ENCODE measurements at places on chromosomes 2 and 18.

DNA sequence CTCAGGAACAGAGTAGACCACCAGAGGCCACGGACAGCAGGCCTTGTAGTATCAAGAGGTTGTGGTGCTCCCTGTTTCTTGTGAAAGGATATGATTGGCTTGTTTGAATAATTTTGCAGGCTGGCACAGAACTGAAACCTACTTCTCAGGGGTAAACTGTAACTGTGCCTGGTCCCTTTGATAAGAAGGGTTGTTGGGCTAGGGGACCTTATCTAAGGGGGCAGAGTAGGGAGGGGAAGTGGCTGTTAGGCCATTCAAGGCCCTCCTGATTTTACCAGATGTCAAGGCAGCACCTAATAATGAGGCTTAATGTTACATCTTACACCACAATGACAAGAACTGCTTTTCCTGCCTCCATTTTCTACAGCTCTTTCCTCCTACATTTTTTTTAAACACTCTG is 45.6 kb downstream of the GPR39 start:
- no peak for DNase-seq

DNA sequence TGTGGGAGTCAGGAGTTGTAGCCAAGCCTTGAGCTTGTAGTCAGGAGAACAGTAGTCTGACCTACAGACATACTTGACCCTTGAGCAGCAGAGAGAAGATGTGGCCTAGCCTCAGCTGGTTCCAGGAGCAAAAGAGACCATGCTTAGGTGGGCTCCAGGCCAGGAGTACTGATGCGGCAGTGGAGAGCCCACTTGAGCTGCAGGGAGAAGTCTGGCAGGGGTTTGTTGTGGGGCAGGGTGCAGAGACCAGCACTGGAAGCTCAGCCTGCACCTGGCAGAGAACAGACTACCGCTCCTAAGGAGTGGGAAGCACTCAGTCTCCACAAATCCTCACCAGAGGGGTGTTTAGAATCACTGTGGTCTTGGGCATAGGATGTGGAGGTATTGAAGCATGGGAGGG is 197.9 kb downstream of the TPGS2 start:
- no peak for DNase-seq

- no peak for DNase-seq
Measured at GRCh38 chr2:203997980-203998809, 61.6 kb downstream of the ICOS start.

DNA sequence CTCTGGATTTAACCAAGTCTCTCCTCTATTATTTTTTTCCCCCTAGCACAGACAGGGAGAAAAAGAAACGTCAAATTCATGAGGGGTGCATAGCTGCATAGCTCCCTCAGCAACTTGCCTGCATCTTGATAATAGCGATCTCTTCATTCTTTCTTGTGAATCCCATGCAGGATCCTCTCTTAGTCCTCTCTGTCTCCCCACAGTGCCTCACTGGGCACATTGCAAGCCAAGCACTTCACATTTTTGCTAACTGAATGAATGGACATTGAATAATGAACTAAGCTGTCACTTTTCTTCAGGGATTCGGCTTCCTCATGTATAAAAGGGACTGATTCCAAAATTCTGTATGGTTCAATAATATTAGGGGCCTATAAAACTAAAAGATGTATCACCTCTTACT is 2.9 kb upstream of the EPB41L3 start:
- no peak for DNase-seq

GRCh38 chr2:206733341-206733740 is 15.1 kb upstream of the DYTN start:
- no peak for DNase-seq

GRCh38 chr2:80489717-80490116 is 185.2 kb upstream of the LRRTM1 start:
- no peak for DNase-seq

Measured in stimulated activated CD4-positive, alpha-beta T cell treated with anti-CD3 and anti-CD28 coated beads, Interleukin-15, amount 100 ng/mL, for 1 hour (primary cell).